ENCODE measurements at places on chromosomes 4 and X.

DNA sequence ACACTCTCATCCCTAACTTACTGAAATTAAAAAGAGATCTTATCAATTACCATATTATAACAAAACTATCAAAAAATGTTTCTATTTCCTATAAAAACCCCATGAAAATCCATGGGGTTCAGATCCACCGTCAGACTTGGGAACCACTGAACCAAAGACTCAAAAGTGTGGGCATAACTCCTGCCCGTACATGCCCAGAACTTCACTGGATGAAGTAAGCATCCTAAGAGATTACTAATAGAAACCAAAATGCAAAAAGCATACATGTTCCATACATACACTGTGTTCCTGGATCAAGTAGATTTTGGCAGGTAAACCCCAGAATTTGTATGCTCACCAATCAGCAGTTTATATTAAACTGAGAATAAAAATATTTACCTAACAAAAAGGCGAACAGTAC lies 66.1 kb downstream of the PRSS12 start:
- DNase-seq = no peak

- DNase-seq = no peak
Observed at GRCh38 chrX:3697220-3697684, 16.2 kb downstream of the PRKX start.

GRCh38 chr4:174749091-174749490 lies 80.0 kb downstream of the GLRA3 start:
- no peak for DNase-seq

GRCh38 chr4:63505714-63506460 lies 903.4 kb downstream of the TECRL start:
- DNase-seq = no peak

- DNase-seq = no peak
Observed at GRCh38 chr4:36332023-36332781, 50.8 kb downstream of the DTHD1 start.

GRCh38 chr4:55736605-55737183 lies 82.9 kb upstream of the EXOC1L start:
- no peak for DNase-seq

GRCh38 chr4:183765251-183765911 lies 106.3 kb downstream of the TRAPPC11 start:
- DNase-seq = no peak

- DNase-seq = no peak
Observed at GRCh38 chr4:183008492-183008891, 90.6 kb upstream of the WWC2 start.

- DNase-seq = no peak
Observed at GRCh38 chr4:9919047-9919446, 102.2 kb downstream of the SLC2A9 start.

DNA sequence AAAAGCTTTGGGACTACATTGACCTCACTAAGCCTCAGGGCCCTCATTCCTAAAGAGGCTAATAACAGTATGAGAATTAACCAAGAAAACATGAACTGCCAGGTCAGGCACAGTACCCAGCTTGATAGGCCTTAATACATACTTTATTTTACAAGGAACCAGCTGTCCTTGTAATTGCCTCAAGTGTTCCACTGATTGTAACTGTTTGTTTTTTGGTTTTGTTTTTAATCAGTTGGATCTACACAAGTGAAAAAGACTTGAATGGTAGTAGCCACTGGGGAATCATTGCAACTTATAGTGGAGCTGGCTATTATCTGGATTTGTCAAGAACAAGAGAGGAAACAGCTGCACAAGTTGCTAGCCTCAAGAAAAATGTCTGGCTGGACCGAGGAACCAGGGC lies 35.6 kb downstream of the PKD2 start:
- DNase-seq = no peak

- no peak for DNase-seq
Observed at GRCh38 chrX:103889216-103889615, 57.2 kb upstream of the RAB9B start.

GRCh38 chrX:703866-704265 lies 73.3 kb downstream of the SHOX start:
- DNase-seq = no peak

GRCh38 chr4:55866973-55867574 lies 13.6 kb downstream of the EXOC1 start:
- no peak for DNase-seq

- DNase-seq = no peak
Observed at GRCh38 chrX:80879143-80879542, 69.5 kb upstream of the BRWD3 start.

DNA sequence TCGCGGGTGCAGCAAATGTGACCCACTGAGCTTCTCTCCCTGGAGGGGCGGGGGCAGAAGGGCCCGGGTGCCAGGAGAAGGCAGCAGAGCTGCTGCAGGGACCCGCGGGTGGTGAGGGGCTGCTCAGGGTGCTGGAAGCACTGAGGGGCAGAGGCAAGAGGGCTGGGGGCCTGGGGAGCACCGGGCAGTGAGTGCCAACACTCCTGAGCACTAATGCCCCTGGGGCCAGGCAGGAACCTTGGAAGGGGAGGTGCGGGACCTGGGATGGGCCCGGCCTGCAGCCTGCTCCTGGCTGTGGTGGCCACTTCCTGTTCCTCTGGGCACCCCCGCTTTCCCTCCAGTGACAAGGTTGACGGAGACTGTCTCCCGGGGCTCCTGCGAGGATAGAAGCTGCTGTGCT lies 66.5 kb upstream of the ADRA2C start:
- DNase-seq = no peak

- no peak for DNase-seq
Observed at GRCh38 chrX:104670051-104670450, 104.1 kb downstream of the IL1RAPL2 start.

DNA sequence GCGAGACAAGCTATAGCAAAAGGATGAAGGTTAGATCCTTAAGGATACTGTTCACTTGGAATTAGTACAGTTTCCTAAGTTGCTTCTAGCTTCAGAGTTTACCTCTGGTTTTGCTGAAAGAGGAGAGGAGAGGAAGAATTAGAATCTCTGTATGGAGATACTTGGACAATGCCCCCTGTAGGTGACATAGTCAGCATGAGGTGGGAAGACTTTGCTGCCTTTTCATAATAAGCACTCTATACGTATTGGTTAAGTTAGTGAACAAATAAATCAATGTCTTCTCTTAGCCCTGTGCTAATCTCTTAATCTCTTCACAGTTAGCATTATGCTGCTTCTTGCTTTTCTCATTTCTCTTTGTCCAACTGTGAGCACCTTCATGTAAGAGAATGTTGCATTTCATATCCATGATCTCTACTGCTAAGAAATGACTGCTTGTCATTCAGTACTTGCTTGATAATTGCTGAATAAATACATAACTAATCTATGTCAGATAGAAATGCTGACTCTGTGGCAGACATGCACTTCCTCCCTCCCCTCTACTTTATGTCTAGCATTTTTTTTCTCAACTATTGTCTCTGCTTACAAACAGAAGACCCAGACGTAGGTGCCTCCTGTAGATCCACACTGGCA lies 527.2 kb downstream of the GBA3 start:
- DNase-seq = no peak

- no peak for DNase-seq
Observed at GRCh38 chrX:124239324-124239723, 93.1 kb upstream of the TEX13D start.

DNA sequence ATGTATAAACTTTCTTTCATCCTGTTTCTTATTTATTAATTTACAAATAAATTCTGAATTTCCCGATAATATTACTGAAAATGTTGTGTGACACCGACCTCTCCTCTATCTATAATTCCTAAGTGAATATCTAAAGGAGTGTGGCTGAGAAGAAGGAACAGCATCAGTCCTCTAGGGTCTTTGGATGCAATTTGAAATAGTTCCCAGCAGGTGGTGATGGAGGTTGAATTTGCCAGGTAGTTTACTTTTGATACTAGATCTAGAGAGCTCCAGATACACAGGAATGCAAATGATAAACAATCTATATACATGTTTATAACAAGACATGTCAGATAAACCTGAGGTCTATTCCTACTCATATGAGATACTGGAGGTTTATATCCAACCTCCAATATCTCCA lies 305.4 kb downstream of the PCDH18 start:
- no peak for DNase-seq

DNA sequence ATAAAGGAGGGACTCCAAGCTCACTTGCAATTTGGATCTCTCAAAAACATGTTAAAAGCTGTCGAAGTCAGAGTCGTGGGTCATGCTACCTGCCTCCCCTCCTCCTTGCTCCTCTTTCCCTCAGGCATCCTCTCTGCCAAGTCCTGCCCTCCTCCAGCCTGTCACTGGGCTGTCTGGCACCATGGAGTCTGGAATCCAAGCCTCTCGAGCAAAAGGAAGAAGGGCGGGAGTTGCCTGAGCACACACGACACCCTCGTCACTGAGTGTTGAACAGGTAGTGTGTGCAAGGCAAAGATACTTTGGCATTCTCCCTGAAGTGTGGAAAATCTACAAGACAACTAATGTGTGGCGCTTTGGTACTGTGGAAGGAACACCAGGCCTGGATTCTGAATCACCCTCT lies 62.2 kb downstream of the HAUS3 start:
- no peak for DNase-seq

DNA sequence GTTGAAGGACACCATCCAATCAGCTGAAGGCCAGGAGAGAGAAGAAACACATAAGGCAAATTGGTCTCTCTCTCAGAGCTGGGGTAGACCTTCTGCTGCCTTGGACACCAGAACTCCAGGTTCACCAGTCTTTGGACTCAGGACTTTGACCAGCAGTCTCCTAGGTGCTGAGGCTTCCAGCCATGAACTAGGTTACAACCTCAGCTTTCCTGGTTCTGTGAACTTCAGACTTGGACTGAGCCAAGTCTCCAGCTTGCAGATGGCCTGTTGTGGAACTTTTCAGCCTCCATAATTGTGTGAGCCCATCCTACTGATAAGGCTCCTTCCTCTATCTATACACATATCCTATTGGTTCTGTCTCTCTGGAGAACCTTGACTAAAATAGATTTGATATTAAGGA lies 20.6 kb upstream of the BBS12 start:
- DNase-seq = no peak

DNA sequence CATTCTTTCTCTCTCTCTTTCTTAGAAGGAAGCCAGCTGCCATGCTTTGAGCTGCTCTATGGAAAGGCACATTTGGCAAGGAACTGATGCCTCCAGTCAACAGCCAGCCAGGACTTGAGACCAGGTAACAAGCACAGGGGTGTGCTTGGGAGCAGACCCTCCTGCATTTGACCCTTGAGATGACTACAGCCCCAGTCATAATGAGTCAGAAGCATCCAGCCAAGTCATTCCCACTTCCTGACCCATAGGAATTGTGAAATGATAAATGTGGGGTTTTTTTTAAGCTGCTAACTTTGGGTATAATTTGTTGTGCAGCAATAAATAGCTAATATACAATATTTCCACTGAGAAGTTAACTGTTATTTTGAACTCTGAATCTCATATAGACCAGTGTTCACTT lies 446.9 kb downstream of the GRXCR1 start:
- no peak for DNase-seq

- no peak for DNase-seq
Observed at GRCh38 chr4:100778431-100778830, 260.6 kb upstream of the EMCN start.

DNA sequence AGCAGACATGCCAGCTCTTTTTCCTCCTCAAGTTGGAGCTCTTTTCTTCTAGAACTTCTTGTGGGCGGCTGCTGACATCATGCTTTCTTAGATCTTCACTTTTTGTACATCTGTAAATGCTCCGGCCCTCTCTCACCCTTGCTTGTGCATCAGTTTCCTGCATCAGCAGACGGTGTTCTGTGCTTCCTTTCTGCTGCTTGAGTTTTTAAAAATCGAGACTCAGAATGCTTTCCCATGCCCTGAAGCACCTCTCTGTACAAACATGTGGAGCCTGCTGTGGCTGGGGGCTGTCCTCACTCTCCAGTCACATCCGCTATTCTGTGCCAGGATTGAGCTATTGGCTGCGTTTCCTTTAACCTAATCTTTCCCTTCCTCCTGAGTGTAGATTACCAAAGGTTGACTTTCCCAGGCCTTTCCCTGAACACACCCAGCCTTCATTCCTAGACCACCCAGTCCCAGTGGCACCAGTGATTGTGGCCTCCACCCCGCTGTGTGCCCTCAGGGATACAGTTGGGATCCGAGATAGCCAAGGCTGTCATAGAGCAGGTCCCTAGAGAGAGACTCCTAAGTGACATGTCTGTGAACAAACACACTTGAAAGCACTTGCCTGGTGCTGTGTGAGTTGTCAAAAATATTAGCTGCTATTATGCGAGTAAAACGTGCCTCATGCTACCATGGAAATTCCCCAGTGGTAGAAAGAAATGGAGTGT lies 41.9 kb downstream of the TNIP2 start:
- DNase-seq = no peak

- no peak for DNase-seq
Observed at GRCh38 chrX:53084043-53084570, 1.9 kb downstream of the TSPYL2 start.
